Ovary (tissue), 10 donors: ENCODE measurements at places on chromosomes 5 and 9. TPM values are rescaled to one million over a fixed set of nuclear protein-coding genes. Genes with fewer than 3 reads are reported as not detected.

GRCh38 chr9:81686614-81687520, 2.5 kb downstream of the TLE1 start:
- peak; percentile 79 for DNase-seq

DNA sequence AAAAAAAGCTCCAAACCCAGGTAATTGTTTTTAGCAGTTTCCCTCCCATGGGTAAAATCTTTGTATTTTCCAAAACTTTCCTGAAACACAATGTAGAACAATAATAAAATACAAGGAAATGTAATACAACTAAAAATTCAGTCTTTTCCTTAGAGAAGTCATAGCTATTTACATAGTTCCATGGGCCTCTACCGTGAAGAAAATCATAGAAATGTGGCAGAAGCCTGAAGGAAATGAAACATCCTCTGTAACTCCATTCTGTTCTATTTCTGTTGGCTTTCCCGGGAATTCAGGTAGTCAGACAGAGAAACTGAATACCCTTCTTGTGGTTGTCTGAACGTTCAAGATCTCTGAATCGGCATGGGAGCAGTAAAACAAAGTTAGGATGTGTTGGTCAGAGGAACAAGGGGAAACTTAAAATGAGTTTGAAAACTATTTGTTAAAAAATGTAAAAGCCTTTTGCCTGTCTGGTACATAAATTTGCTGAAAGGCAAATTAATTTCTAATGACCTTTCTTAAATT, 202.4 kb upstream of the ZNF608 start:
- no peak for DNase-seq

- no peak for DNase-seq
Measured at GRCh38 chr5:28691526-28691925, 1653.1 kb upstream of the CDH9 start.

GRCh38 chr5:78604689-78605285, 43.8 kb downstream of the LHFPL2 start:
- no peak for DNase-seq

The COQ4 gene
- polyA plus RNA-seq = 22.0 TPM

GRCh38 chr5:95317687-95318086, 32.8 kb upstream of the MCTP1 start:
- no peak for DNase-seq

DNA sequence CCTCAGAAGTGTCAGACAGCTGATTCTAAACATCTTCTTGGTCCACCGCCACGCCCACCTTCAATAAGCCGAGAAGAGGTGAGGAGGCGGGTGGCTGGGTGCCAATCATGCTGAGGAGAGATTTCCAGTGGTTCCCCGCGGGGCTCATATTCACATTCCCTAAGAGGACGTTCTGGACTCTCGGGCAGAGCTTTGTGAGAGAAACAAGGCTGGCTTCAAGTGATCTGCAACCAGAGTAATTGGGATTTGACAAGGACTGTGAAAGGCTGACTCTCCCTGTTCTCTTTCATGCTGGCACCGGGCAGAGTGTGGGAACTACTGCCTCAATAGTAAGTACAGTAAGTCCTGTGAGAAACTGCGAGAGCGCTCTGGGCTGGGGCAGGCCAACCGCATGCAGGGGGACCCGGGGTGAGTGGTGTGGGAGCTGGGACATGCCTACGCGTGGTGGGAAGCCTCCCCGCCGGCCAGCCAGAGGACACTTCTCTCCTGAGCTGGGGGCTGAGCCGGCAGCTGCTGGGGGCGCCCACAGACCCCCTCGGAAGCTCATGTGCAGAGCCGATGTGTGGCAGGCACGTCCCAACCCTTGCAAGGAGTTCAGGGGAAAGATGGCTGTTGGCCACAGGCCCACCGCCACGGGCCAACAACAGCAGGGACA, 110.9 kb downstream of the LIFR start:
- peak; percentile 54 for DNase-seq

- no peak for DNase-seq
Measured at GRCh38 chr5:107544967-107545366, 125.8 kb downstream of the EFNA5 start.
